NCI-H774 (cell line): ENCODE measurements at places on chromosomes 12 and 14.

- no peak for DNase-seq
These were observed 12.9 kb downstream of the SYNE3 start for GRCh38 chr14:95503365-95504134.

DNA sequence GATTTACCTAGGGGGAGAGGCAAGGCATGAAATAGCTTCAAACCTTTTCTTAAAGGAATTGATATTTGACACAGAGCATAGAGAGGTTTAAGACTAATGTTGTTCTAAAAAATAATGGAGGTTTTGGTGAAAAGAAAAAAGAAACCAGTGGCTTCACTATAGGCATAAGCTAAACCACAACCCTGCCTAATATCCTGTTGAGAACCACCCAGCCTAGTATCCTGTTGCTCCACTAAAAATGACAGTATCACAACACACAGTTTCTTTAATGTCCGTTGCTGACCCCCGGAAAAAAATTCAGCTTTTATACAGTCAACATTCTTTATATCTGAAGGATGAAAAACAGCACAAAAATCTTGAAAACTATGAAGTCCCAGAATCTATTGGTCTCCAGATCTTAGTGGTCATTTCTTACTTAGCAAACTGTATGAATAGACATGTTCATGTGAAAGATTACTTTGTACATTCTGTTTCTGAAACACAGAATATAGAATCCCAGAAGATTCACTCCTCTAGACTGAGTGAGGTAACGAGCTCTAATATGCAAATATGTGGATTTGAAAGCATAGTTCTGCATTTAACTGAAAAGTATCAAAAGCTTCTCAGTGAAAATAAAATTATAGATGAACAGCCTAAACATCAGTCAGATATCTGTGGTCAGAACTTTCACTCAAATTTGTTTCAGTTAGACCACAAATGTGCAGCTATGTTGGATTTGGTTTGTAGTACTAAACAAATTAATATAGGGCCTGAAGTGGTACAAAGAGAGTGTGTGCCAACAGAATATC lies 40.5 kb downstream of the GALC start:
- DNase-seq: no peak

- DNase-seq: no peak
These were observed 606.1 kb downstream of the SLC16A7 start for GRCh38 chr12:60201891-60202290.

DNA sequence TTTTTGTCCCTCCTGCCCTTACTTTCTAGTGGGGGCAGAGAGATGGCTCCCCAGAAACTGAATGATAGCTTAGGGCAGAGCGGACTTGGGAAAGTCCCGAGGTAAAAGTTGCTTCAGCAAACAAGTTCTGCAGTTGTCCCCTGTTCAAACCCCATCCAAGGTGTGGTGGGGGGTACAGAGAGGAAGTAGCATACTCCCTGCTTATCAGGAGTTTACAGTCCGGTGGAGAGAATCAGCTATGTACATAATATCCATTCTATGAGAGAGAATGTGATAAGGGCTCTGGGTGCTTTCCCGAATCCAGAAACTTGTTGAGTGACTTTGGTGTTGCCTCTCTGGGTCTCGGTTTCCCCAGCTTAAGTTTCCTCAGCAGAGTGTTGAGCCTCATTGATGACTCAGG lies 40.4 kb upstream of the VRK1 start:
- DNase-seq: no peak

- no peak for DNase-seq
These were observed 5.7 kb downstream of the DPF3 start for GRCh38 chr14:72888192-72888591.

DNA sequence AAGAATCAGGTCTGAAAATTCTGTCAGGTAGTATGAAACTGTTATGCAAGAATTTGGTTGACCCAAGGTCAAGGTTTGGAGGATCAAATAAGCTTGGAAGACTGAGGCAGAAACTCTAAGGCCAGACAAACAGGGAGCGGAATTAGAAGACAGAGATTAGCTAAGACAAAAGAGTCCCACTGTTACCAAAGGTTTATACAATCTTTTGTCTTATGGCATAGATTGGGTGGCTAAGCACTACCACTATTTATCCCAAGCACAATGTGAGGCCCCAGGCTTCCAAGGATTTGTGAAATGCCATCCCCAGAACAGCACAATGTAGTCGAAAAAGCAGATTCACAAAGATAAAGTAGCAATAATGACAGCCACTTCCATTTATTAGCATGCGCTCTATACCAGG lies 311.2 kb downstream of the SEC23A start:
- no peak for DNase-seq

GRCh38 chr14:50669441-50669986 lies 1.4 kb upstream of the SAV1 start:
- no peak for DNase-seq

- no peak for DNase-seq
These were observed 21.0 kb upstream of the PLEKHG3 start for GRCh38 chr14:64683264-64683663.

DNA sequence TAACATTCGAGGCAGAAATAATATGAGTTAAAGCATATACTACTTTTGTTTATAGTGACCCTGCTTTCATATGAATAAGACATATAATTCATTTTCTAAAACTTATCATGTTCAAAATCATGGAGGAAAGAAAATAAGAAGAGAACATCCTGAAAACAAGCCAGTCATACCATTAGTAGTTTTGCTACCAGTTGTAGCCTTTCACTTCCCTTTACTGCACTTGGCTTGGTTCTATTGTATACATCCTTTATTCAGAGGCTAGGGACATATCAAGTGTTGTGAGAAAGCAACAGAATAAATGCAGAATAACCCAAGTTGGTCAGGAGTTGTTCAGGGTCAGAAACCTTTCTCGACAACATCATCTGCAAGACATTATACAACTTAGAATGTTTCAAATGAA lies 598.7 kb downstream of the SOX5 start:
- no peak for DNase-seq

- DNase-seq: no peak
These were observed 677.6 kb downstream of the NRXN3 start for GRCh38 chr14:78847801-78848200.

DNA sequence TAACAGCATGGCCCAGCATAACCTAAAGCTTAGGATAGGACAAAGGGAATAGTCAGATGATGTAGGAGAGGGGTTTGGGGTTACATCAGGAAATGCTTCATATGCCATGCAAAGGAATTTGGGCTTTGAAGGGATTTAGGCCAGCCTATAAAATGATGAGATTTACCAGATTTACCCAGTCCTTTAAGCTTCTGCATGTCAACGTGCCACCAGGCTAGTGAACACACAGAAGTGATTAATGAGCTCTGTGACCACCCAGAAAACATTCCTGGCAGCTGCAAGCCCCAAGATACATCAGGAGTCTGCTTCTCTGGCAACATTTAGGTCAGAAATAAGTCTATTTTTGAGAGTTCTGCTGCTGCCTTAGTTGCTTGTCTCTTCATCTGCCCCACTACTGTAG lies 118.3 kb downstream of the LRIG3 start:
- DNase-seq: no peak

- no peak for DNase-seq
These were observed 85.6 kb downstream of the GALNT9 start for GRCh38 chr12:132243596-132244310.

GRCh38 chr14:62029569-62029924 lies 267.3 kb downstream of the SNAPC1 start:
- DNase-seq: no peak

DNA sequence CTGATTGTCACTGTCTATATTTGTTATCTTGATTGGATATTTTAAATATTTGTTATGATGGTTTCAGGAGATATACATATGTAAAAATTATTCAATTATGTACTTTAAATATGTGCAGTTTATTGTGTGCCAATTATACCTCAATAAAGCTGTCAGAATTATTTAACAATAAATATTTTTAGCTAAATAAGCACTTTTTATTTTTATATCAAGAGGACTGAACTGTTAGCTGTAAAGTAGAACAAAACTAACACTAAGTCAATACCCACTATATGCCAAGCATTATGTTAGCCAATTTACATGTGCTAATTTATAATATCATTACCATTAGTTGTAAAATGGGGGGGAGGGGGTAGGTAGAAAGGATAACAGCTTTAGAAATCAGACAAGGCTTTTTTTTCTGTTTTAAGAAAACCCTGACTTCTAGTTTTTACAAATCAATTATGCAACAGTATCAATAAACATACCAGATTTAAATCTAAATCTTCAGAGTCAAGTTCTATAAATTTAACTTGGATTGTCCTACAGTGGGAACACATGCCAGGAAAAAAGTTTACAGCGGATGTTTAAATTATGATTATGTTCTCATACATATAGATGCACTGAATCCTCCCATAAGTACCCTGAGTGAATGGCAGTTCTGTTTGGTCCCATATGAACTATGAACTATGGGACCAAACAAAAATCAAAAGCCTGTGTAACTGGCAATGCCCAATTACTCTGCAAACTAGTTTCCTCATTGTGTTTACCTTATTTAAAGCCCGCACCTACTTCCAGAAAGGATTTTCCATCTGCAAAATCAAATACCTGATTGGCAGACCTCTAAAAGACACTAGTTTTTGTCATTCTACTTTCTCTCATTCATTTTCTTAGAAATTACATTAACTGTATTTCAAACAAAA lies 2.8 kb downstream of the RALGAPA1 start:
- DNase-seq: no peak

DNA sequence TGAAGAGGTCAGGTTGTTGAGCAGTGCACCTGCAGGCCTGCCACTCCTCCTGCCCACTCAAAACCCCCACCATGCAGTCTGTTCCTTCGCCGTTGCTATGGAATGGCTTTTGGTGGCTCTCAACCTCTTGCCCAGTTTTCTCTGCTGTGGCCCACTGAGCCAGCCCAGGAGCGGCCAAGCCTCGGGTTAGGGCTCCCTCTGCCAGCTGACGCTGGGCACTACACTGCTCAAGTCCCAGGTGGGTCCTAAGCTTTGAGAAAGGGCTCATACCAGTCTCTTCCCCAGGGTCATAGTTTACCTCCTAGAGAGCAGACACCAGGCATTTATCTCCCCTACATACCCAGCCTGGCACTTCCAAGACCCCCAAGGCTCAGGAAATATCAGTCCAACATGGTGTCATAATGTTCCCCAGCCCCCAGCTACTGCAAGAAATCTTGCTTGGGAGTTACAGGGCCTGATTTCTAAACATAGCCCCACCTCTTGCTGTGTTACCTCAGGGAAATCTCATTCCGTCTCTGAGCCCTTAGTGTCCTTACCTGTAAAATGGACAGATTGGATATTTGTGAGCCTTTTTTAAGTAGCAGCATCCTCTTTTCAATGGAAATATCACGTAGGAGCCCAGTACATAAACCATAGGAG lies 59.4 kb downstream of the TSPAN11 start:
- DNase-seq: peak; percentile 67

DNA sequence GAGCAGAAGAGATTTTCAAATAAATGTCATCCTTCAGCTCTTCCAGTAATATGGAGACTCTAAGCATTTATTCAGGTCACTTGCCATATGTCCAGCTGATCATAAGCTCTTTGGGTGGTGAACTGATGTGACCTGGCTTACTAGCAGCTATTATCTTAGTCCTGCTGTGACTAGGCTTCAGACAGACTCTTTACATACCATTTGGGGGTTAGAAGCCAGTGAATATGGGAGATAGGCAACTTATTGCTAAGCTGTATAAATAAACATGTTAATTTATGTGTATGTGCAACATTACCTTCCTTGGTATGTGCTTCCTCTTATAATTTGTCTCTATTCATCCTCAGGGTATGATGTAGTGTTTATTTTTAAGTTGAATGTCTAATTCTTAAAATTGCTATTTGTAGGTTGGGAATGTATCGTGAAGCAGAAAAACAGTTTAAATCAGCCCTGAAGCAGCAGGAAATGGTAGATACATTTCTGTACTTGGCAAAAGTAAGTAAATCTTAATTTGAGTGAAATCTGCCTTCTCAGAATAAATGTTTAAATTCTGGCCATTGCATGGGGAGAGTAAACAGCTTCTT lies 32.4 kb downstream of the TTC8 start:
- no peak for DNase-seq

GRCh38 chr12:54489857-54490256 lies 7.7 kb upstream of the NCKAP1L start:
- no peak for DNase-seq

GRCh38 chr14:85415015-85415712 lies 114.8 kb upstream of the FLRT2 start:
- DNase-seq: no peak

DNA sequence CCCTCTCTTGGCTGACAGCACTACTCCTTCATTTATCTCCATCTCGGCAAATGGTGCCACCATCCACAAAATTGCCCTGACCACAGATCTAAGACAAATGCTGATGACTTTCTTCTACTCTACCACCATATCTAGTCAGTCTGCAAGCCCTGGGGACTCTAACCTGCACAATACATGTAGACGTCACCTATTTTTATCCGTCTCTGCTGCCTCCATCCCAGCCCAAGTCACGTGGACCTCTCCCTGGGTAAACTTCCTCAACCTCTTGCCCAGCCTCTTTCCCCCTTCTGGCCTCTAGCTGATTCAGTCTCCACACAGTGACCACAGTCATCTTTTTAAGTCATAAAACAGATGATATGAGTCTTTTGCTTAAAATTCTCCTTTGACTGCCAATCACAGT lies 1203.0 kb downstream of the AACS start:
- DNase-seq: no peak

GRCh38 chr12:98402091-98402490 lies 113.3 kb upstream of the TMPO start:
- DNase-seq: no peak

DNA sequence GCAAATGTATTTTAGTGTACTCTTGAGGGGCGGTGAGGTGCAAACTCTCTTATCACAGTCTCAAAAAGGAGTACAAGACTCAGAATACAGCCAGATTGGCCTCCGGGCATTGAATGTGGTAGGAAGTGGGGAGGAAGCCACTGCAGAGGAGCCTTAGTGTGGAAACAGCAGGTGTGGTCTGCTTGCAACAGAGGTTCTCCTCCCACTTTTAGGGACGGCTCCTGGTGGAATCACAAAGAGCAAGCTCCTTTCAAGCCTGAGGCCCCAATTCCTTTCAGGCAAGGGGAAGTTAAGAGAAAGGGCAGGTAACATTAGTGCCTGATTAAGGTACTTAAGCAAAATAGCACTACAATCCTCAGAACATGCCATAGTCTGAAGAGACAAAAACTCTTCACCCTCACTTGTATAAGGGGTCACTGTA lies 23.7 kb upstream of the SLC2A3 start:
- DNase-seq: no peak

DNA sequence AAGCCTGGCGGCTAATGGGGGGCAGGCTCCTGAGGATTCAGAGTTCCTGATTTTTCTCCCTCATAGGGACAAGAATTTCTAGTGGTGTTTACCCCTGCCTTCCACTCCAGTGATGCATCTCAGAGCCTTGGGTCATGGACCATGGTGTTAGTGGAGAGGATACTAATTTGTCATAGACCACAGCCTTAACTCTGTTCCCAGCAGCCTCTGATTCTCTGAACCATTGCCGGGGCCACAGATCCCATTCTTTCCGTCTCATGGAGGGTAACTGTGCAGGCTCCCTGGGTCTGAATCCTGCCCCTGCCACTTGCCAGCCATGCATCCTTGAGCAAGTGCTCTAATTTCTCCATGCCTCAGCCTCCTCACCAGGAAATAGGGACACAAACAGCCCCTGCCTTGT lies 55.1 kb downstream of the RPH3A start:
- DNase-seq: no peak

- no peak for DNase-seq
These were observed 36.6 kb upstream of the SPPL3 start for GRCh38 chr12:120940799-120941198.
